ENCODE measurements at places on chromosomes 6 and 20. TPM values are rescaled to one million over a fixed set of nuclear protein-coding genes. Genes with fewer than 3 reads are reported as not detected.

WFDC10B gene
- total RNA-seq = not detected

ZKSCAN3 gene
- 4.0 TPM for total RNA-seq

- DNase-seq = no peak
Measured at GRCh38 chr6:148566664-148567350, 180.0 kb upstream of the UST start.

GRCh38 chr6:17986656-17987446 is 584 bp downstream of the KIF13A start:
- DNase-seq = peak; percentile 56

DNA sequence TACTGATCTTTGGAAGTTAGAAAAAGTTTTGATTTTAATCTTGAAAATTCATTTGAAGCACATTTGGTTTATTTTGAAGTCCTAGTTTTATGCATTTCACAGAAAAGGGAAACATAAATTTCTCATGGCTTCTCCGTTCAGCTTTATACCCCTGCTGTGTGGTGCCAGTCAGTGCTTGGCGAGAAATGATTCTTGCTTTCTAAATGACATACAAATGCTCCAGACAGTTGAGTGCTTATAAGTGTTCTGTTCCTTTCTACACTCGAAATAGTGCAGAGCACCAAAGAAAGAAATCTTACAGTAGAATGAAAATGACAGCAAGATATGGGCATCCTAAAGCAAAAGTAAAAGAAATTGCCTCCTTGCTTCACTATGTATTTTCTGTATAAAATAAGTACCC is 9.0 kb upstream of the ZNF292 start:
- no peak for DNase-seq

- DNase-seq = no peak
Measured at GRCh38 chr6:89462503-89462902, 29.6 kb downstream of the ANKRD6 start.

GRCh38 chr6:2820415-2820814 is 21.2 kb downstream of the SERPINB1 start:
- no peak for DNase-seq

SLC35B3 gene
- total RNA-seq = 23.6 TPM

NRN1 gene
- total RNA-seq = 57.4 TPM

- no peak for DNase-seq
Measured at GRCh38 chr20:50834599-50835005, 39.7 kb downstream of the BCAS4 start.

GRCh38 chr20:17646961-17647301 is 35.1 kb downstream of the RRBP1 start:
- no peak for DNase-seq

SLC17A1 gene
- not detected for total RNA-seq

DNA sequence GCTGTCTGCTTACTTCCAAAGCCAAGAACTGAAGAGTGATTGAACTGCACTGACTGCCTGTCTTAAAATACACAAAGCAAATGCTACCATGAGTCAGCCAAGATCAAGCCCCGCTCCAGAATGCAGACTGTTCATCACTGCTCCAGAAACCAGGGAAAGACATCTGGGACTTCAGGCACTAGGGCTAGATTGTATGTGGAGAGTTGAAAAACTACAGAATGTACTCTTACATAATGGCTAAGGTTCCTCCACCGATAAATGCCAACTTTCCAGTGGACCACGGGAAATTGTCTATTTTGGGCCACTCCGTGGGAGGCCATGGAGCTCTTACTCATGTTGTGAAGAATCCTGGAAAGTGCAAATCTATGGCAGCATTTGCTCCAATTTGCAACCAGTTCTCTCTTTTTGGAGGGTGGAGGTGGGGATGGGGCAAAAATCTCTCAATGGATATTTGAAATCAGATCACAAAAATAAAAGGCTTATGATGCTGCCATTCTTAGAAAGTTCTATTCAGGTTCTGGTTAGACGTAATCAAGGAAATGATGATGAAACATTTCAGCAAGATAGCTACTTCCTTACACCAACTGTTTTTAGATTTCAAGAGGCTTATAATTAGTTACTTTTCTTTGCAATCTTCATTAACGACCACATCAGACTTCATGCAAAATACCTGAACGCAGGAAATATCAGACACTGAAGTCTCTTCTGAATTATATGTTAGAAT is 11.8 kb upstream of the CAP2 start:
- DNase-seq = no peak

DNA sequence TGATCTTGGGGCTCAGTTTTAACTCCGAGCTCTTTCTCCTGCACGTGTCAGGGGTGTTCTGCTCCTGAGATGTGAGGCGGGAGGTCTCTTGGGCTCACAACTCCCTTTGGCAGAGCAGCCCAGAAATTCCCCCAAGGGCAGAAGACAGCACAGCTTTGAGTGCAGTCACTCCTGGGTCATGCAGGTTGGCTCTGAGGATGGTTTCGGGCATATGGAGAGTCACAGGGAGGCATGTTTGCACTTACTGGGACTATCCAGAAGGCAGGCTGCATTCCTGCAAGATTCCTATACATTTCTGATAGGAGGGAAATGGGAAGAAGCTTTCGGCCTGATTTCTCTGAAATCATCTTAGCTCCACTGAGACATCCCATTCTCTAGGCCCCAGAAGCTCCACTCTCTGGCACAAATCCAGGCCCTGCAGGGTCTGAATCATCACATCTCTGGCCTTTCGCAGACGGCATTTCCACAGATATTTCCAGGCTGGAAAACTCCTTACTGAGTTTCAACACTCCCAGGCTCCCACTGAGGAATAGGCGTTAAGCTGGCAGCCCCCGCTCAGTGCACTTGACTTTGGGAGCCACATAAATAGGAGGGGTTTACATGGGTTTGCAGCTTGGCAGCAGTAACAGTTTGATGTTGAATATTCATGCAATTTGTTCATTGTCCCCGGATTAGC is 39.7 kb downstream of the AGPAT4 start:
- DNase-seq = peak; percentile 53

DNA sequence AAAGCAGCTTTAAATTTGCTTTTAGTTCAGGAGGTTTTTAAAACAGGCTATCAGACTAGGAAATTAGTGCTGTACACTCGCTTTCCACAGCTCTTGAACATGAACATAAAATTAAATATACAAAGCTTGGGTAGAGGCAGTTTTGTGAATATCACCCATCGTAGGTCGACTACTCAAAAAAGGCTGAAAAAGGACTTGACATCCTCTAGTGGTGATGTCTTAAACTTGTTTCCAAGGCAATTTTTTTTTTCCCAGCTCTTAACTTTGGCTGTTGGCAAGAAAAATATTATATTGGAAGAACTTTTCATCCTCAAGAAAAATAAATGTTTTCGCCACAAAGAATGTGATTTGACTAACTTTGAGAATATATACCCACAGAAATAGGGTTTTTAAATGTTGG is 2.9 kb downstream of the MAP7 start:
- peak; percentile 75 for DNase-seq

TRIM40 gene
- total RNA-seq = not detected

- DNase-seq = no peak
Measured at GRCh38 chr20:17878912-17879602, 89.5 kb downstream of the SNX5 start.

DNA sequence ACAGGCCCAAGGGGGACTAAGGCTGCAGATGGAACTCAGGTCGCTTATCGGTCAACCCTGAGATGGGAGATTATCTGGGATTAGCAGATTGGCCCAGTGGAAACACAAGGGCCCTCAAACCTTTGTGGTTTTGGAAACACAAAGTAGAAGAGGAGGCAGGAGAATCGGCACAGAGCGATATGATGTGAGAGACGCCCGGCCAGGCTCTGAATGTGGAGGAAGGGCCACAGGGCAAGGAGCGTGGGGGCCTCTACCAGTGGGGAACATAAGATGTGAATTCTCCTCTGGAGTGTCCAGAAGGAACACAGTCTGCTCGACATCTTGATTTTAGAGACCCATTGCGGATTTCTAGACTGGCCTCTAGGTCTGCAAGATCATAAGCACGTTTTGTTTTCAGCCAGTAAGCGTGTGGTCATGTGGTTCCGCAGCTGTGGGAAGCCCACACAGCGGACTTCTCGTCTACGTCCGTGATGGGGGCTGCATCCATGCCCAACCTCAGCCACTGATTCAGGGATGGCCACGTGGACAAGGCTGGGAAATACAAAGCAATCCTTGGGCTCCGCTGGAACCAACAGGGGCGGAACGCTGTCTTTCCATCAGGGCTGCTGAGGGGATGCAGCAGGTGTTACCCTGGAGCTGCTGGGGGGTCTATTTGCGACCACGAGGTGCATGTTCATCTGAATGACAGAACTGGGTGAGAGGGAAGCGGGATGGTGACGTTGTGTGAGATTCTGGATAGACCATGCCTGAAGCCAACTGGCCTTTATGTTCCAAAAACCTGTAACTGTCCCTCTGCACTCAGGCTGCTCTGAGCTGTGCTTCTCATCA is 127.6 kb upstream of the PMEPA1 start:
- no peak for DNase-seq
